Right hindlimb (tissue), 1 donor: ENCODE measurements at places on chromosomes 3 and 15.
A peak's percentile ranks its signal among the peaks of the same experiment; 100 is the strongest.

GRCh38 chr15:49843725-49844124 is 222.9 kb downstream of the DTWD1 start:
- DNase-seq, result no peak

GRCh38 chr15:63473007-63473748 is 31.2 kb upstream of the USP3 start:
- no peak for DNase-seq

GRCh38 chr15:25849157-25849921 is 13.8 kb downstream of the ATP10A start:
- DNase-seq, result peak; percentile 82

GRCh38 chr3:127222664-127223063 is 29.7 kb downstream of the PRR23E start:
- DNase-seq, result no peak

DNA sequence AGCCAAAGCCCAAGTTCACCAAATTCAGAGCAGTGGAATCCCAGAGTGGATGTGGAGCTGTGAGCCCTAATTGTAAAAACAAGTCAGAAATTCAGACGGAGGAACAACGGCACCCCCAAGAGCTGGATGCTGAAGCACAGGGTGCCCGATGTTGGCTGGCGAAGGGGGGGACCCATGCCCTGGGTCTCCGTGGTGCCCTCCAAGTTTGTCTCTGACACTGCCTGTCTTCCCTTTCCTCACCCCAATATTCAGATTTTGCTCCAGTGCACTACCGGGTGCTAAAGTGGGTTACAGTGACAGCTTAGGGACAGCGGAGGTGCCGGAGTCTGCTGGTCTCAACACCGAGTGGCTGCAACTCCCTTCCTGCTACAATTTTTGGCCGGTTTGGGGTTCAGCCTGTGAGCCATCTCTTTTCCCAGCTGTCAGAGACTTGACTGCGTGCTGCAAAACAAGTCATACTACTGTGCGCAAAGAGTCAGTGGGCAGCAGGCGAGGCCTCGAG is 6.6 kb downstream of the GRIP2 start:
- DNase-seq, result no peak

GRCh38 chr3:147472846-147473245 is 63.7 kb downstream of the ZIC1 start:
- DNase-seq, result no peak

DNA sequence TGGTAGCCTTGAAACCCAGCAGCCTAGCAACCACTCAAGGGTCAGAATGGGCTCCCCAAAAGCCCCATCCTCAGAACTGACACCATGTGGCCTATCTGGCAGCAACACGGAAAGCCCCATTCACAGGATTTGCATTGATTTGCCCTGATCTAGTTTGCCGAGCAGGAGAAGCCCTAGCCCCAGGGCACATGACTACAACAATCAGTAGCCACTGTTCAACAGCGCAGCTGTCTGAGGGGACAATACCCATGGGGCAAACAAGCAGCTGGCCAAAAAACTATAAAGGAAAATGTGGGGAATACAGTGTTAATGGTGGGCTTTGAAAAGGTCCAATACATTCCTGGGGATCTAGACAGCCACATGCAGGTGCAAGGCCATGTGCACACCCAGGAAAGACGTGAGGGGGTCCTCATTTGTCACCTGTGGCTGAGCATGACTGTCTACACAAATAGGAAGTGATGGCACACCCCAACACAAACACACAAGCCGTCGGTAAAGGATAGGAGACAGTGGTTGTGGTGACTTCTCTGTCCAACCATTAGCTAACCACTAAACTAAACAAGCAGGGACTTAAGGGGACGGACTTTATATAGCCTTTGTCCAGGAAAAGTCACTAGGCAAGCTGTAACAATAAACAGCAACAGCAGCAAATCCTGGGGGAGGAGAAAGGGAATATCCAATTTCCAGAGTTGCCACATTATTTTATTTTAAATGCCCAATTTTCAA is 113.7 kb downstream of the LRIG1 start:
- DNase-seq, result no peak

GRCh38 chr3:127040216-127040615 is 57.3 kb downstream of the PLXNA1 start:
- DNase-seq, result peak; percentile 13

GRCh38 chr3:97432914-97433313 is 331.6 kb upstream of the ARL6 start:
- DNase-seq, result no peak

DNA sequence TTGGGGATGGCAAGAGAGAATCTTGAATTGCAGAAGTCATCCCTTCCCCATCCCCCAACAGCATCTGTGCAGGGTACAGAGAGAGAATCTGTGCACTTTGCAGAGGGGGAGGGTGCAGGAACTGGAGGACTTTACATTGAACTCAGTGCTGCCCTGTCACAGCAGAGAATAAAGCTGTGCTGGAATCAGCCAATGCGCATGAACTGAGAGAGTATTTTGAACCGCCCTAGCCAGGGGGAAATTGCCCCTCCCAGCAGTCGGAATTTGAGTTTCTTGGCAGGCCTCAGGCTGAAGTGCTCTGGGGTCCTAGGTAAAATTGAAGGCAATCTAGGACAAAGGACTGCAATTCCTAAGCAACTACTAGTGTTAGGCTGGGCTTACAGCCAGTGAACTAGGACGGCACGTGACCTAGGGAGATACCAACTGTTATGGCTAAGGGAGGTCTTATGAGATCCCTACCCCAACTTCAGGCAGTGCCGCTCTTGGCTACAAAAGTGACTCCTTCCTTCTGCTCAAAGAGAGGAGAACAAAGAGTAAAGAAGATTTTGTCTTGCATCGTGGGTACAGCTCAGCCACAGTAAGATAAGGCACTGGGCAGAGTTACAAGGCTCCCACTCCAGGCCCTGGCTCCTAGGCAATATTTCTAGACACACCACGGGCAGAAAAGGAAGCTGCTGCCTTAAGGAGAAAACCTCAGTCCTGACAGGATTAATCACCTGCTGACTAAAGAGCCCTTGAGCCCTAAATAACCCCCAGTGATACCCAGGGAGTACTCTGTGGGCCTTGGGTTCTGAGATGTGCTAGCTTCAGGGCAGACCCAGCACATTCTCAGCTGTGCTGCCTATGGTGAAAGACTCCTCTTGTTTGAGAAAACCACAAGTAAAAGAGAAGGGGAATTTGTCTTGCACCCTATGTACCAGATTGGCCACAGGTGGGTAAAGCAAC is 300.5 kb upstream of the ALCAM start:
- no peak for DNase-seq

GRCh38 chr3:57095363-57095762 is 34.9 kb downstream of the SPATA12 start:
- DNase-seq, result no peak

GRCh38 chr3:126508564-126508964 is 9.0 kb downstream of the UROC1 start:
- no peak for DNase-seq

- DNase-seq, result no peak
Observed at GRCh38 chr3:33746416-33747116, 28.5 kb upstream of the CLASP2 start.

GRCh38 chr15:65376767-65377104 is 1.1 kb downstream of the IGDCC3 start:
- peak; percentile 47 for DNase-seq

- DNase-seq, result no peak
Observed at GRCh38 chr3:18810306-18810661, 338.0 kb upstream of the KCNH8 start.

DNA sequence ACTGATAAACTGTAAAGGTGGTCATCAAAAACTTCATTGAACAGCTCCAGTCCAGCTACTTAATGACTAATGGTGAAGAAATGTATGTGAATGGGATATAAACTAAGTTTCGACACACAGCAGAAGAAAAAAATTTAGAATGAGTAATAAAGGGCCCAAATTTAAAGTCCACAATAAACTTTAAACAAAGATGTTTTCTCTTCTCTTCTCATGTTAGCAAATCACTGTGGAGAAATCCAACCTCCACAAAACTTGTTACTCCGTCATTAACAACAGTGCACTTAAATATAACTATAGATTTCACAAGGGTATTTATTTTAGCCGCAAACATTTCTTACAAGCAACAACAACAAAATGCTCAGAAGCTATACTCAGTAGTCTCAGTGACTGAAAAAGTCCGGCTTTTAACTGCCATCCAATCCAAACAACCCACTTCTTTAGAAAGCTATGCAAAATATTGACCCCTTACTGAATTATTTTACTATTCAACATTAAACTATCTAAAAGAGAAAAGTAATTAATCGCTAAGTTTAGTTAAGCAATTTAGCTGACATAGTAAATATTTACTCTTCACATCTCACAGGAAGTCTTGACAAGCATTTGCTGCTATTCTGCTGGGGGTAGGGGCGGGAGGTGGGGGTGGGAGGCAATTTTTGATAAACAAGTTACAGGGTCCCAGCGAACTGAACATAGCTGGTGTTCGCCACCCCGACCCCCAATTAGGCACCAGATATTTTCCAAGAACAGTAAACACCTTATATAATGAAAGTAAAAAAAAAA is 2.4 kb downstream of the IGF2BP2 start:
- DNase-seq, result no peak

DNA sequence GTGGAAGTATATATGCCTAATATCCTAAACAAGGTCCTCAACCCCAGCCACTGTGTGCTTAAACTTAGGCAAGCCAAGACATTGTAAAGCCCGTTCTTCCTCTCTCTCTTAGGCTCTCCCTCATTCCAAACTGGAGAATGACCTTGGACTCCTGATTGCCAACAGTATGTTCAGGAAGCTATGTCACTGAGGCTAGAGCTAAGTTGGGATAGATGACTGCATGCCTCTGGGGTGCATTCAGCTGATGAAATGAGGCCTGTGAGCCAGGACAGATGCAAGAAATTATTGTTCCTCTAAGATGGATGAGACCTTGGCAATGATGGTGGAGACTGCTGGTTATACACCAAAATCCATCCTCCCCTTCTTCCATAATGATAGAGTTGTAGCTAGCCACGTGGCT is 27.9 kb upstream of the TBC1D21 start:
- no peak for DNase-seq

DNA sequence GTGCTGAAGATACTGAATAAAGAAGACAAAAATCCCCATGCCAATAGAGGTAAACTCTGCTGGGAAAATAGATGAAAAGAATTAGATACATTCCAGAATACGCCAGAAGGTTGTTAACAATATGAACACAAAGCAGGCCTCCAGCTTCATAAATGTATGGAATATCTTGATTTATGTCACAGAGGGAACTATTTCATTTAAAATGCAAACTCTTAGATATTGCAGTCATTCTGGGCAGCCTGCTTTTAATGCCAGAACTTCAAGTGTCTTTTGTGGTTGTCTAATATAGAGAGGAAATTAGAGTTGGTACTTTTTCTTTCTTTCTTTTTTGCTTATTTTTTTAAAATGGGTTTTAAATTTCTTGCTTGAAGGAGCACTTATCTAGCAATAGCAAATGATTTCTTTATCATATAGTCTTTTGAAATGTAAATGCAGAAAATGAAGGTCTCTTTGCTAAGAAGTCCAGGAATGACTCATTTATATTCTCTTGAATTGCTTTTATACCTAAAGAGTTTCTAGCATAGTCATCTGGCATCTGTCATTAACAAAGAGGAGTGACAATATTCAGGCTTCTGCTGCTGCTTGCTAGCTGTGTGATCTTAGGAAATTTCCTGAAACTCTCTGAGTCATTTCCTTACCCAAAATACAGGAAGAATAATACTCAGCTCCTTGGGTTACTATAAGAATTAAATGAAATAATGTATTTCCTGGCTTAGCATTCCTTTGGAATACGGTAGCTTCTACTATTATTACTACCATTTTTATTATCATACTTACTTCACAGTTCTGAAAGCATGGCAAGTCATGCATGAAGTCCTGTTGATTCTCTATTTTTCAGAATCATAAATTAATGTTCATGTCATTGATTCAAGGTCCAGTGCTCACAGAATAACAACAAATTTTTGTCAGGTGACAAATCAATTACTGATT is 527.6 kb downstream of the DIPK2A start:
- no peak for DNase-seq

GRCh38 chr3:50241713-50242380 is 5.8 kb downstream of the GNAI2 start:
- DNase-seq, result no peak

- DNase-seq, result no peak
Observed at GRCh38 chr3:97817965-97818364, 3.8 kb upstream of the CRYBG3 start.

DNA sequence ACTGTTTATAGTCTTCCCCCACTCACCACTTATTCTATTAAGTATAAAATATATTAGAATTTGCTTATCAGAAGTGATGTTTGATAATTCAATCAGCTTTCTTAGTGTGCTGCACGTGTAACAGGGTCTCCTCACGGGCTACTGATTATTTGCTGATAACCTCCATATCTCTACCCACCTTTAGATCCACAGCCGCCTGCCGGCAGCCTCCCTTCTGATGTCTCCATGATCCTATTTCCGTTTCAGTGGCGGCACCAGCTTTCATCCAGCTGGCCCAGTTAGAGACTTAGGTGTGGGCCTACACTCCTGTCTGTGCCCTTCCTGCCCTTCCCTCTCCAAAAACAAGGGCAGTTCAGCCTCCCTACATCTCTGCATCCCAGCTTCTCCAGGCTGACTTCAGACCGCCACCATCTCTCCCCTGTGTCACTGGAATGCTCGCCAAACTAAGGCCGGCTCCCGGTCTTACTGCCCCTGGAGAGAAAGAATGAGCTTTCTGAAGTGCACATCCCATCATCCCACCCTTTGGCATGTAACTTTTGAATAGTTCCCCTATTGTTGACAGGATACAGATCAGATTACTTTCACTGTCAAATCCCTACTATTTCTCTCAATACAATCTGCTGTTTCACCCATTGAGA is 76.6 kb upstream of the PRTG start:
- DNase-seq, result no peak

DNA sequence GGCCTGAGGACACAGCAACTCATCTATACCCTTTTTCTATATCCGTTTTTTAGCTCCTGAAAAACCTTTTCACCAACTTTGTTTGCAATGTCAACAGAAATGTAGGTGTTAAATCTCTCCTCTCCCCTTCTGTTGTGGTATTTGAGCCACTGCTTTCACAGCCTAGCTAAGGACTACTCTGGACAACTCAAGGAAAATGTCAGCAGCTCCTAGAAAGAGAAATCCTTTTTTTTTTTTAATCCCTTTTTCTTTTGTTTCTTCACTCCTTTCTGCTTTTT is 176.6 kb downstream of the KLHL25 start:
- DNase-seq, result no peak

GRCh38 chr15:86751116-86751515 is 671.4 kb downstream of the AGBL1 start:
- DNase-seq, result no peak

- no peak for DNase-seq
Observed at GRCh38 chr15:90230071-90230494, 3.7 kb downstream of the CIB1 start.

- DNase-seq, result no peak
Observed at GRCh38 chr15:91102546-91103330, 2.7 kb downstream of the SV2B start.

- no peak for DNase-seq
Observed at GRCh38 chr15:33782966-33783365, 185.3 kb upstream of the CHRM5 start.
